NCI-H1092 (cell line): ENCODE measurements at places on chromosomes 1 and 21.

- DNase-seq, result no peak
Observed at GRCh38 chr1:165484532-165484931, 39.6 kb upstream of the RXRG start.

- no peak for DNase-seq
Observed at GRCh38 chr1:20660847-20661206, 342 bp downstream of the DDOST start.

GRCh38 chr21:33380483-33380998, 22.7 kb upstream of the IFNGR2 start:
- no peak for DNase-seq

DNA sequence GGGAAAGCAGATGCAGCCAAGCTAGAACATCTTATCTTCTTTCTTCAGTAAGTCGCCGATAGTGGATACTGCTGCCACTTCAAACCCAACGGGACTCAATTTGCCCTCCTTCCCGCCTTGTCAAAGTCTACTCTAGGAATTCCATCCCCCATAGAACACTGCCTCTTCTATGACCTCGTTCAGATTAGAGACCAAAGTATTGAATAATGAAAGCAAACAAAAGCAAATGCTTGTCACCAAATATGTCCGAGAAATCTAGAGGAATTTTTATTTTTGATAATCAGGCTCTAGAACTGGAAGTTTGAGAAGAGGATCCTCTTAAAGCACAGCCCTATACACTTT, 853 bp upstream of the RRAGC start:
- DNase-seq, result no peak

DNA sequence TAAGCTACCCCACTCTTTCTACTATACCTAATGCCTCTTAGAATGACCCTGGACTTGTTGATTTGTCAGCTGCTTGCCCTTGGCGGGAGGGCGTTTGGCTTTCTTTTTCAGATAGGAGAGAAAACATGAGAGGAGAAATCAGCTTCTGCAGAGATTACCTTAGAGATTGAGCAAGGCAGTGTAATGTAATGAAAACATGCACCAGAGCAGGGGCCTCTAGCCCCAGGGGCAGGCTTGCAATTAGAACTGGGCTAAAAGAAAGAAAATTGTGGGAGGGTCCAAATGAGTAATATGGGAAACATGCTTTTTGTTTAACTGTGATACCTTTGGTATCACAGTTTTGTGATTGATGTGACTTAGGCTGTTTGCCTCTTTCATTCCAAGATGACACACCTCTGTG, 89.7 kb downstream of the PBX1 start:
- no peak for DNase-seq
